ENCODE measurements at places on chromosomes 3 and 15.

DNA sequence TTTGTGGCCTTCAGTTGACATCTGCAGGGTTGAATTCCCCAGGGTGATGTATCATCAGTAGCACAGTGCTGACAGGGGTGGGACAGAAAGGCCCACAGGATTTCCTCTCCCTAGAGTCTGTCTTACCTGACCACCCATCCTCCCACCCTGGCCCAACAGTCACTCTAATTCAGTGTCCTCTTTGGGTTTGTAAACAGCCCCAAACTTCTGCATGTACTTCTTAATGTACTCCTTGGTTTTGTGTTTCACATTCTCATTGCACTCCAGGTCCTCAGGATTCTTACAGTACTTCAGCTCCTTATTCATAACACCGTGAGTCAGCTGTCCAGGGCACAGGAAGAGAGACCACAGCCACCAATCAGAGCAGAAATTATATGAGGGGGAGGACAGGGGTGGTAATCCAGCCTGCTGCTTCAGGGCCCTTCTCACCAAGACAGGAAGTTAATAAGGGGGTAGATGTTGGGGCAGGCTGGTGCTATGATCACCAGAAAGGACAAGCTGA, 37.5 kb downstream of the NBEAL2 start:
- no peak for DNase-seq

DNA sequence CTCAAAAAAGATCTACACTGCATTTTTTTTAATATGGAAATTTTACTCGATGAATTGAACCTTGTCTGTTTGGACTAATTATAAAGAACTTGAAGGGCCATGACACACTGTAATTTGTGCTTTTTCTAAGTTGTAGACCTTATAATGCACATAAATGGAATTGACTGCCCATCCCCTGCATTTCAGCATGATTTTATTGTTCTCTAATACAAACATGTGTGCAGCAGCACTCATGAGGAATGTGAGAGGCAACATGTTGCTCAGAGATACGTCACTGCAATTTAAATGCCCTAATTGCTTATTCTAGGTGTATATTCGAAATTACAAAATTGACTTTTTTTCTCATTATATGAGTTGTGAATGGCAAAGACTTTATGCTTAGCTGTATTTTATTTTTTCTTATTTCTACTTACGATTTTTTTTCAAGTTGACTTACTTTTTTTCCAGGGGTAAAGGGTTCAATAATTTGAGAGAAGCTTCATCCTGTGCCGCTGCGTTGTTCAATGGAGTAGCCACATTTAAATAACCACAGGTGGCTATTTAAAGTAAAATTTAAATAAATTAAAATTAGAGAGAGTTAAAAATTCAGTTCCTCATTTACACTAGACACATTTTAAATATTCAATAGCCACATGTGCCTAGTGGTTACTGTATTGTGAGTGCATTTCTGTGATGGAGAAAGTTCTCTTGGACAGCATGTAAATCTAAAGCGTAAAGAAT, 1346.4 kb downstream of the ROBO1 start:
- no peak for DNase-seq

DNA sequence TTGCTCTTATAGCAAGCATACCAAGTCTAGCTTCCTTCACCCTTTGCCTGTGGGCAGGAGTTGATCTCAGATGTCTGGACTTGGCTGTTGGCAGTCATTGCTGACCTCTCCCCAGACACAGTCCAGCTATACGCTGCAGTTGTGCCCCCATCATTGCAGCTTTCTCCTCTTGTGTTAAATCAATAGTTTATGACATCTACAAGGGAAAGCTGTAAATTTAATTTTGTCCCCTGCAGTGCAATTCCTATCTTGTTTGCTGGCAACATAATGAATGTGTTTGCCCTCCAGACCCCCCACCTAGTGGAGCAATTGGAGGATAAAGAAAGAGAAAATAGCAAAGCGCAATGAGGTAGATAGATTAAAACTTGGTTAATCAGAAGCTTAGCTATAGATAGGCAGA, 280.2 kb downstream of the LSAMP start:
- no peak for DNase-seq

DNA sequence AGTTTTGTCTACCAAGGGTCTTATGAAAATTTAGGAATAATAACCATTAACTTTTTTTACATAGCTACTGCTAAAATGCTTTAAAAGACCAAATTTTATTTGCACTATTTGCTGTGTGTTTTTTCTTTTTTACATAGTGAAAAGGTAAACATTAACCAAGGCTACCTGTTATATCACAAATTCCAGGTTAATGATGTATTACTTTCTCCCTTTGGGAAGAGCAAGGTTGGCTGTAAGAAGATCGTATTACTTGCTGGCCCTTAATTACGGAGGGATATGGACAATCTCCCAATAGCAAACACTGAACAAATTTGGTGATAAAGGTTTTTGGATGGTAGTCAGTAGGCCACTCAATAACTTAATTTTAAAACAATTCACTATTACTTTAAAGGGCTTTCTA, 22.4 kb downstream of the LRRC58 start:
- no peak for DNase-seq

DNA sequence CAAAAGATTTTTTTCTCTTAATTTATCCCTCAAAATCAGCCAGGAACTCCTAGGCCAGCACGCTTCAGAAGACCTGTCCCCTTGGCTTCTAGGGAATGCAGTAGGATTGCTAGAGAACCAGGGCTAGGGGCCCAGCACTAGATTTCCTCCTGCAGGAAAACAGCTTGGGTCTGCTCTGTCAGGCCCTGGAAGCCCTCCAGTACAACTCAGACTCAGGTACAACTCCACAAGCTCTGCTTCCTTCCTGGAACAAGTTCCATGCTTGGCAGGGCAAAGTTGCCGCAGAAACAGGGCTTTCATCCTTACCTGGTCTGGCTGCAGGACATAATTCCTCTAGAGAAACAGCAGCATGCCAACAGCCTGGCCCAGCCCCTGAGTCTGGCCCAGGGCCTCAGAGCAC, 96.1 kb upstream of the CTNNB1 start:
- no peak for DNase-seq

DNA sequence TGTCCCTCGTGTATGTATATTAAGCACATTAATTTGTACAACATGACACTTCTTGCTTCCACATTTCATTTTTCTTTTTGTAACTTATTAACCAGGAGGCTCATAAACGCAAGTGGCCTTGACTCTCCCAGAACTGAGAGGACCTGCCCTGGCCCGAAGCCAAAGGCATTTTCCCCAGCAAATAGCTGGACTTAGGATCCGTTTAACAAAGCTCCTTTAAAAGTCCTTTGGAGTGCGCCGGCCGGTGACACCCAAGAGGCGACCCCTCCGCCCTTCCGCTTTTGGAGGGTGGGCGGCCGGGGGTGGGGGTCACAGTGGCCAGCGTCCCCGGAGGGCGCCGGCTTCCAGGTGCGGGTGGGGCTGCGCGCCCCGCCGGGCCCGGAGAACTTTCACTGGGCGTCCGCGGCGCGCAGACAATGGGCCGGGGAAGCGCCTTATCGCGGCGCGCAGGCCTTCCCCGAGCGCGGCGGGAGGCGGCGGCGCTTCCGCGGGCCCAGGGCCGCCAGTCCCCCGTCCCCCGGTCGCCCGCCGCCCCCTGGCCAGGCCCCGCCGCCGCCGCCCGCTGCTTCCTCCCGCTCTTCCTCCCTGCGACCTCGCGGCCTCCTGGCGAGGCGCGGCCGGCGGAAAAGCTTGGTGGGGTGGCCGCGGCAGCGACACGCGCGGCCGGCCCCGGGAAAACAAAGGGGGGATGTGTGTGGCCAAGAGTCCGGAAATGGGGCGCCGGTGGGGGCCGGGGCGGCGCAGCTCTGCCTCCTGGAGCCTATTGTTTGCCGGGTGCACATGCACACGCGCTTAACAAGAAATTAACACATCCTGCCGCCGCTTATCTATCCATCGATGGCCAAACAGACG, 613.4 kb downstream of the MCTP2 start:
- DNase-seq = no peak

DNA sequence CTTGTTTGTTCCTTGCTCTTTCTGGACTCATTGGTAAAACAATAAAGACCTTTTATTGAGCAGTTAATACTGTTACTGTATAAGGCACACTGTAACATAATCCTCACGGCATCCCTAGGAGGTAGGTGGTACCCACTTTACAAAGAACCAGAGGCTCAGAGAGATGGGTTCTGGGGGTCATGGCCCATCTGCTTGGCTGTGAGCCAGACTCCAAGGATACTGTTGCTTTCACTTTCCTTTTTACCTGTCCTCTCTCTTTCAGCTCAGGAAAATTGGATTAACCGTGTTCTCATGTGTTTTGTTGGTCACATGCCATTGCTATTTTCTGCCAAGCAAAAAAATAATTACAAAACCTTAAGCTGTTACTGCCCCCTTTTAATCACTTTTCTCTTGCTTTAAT, 34.8 kb upstream of the FILIP1L start:
- DNase-seq = no peak

DNA sequence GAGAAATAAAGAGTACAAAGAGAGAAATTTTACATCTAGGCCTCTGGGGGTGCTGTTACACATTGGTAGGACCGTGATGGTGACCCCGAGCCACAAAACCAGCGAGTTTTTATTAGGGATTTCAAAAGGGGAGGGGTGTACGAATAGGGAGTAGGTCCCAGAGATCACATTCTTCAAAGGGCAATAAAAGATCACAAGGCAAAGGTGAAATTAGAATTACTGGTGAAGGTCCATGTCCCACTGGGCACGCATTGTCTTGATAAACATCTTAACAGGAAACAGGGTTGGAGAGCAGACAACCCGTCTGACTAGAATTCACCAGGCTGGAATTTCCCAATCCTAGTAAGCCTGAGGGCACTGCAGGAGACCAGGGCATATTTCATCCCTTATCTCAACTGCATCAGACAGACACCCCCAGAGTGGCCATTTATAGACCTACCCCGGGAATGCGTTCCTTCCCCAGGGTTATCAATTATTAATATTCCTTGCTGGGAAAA, 4.3 kb downstream of the IRAK2 start:
- DNase-seq = no peak

DNA sequence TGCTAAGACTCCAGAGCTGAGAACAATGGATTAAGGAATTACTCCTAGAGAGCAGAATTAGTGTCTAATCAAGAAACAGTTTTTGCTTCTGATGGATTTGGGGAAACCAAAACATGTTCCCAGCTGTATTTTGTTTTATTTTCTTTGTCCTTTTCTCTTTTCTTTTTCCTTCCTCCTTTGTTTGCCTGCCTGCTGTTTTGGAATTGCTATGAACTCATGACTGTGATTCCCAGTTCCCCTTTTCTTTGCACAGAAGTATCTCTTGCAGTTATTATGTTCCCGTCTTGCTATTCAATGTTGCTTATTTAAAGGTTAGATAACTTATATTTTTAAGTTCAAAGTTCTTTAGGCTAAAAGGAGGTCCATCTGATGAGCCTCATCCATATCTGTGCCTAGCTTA, 77.0 kb upstream of the GBE1 start:
- no peak for DNase-seq

All from D721Med (cell line).